ENCODE measurements at places on chromosomes 5 and 9.

DNA sequence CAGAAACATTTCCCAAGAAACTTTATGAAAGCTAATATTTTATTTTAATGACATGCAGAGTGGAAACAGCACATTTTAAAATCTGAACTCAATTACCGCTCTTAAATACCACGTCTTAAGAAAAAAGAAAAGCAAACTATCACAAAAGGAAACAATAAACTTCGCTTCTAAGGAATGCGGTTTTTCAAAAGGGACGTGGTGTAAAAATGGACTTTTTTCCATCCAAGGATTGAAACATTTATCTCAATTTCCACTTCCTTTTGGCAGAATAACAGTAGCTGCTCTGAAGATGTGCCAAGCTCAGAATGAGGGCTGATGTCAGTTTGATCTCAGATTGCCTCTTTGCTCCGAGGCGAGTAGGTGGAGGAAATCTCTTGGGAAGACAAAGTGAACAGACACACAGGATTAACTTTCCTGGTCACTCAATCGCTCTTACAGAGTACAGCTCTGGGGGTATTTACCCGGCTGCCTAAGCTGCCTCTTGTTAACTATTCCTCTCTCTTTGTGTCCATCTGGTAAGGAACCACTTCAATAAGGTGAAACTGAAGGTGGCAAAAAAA, 158.5 kb downstream of the TRPM6 start:
- DNase-seq = no peak

- DNase-seq = no peak
Measured at GRCh38 chr9:13352451-13352979, 73.0 kb upstream of the MPDZ start.

GRCh38 chr5:68372161-68372560, 156.6 kb downstream of the PIK3R1 start:
- no peak for DNase-seq

GRCh38 chr5:4233671-4234070, 638.0 kb downstream of the IRX1 start:
- DNase-seq = no peak

- DNase-seq = no peak
Measured at GRCh38 chr5:142215915-142216681, 107.5 kb downstream of the NDFIP1 start.

DNA sequence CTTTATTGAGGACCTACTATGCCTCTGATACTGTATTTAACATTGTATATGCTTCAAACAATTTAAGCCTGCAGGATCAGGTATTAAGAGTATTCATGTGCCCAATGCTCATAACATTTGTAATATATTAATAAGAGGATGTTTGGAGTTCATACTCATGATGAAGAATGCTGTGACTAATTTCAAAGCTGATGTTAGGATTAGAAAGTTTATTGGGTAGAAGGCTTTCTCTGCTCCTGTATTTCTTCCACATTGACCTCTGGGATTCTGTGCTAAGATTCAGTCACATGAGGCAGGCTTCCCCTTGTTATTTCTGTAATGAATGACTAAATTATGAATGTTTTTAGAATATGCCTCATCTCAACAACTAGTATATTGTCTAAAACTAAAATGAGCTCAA, 456.4 kb downstream of the NFIB start:
- DNase-seq = no peak

DNA sequence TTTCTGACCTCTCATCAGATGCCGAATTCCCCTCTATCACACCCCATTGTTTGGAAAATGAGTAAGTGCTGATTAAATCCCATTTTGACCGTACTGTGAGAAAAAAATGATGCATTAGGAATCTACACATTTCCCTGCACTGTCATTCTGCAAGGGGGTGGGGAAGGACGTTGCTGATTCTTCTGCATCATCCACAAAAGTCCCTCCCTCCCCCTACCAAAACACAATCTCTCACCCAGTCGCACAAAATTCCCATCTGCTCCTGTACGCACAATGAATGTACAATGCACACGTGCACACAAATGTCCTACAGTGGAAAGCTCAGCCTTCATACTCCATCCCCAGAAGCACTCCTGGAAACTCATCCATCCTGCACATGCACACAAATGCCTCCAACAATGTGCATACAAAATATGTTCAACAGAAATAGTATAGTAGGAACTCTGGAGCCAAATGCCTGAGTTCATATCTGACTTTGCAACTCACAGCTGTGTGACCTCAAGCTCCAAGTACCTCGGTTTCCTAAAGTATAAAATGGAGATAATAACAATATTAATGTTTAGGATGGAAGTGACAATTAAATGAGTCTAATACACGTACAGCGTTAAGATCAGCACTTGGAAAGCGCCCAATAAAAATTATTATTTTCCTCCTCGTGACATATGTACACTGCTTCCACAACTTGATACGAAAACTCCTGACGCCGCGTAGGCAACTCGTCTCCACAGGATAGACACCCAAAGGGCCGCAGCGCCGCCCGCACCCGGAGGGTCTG, 809 bp downstream of the TNIP1 start:
- peak; percentile 17 for DNase-seq

DNA sequence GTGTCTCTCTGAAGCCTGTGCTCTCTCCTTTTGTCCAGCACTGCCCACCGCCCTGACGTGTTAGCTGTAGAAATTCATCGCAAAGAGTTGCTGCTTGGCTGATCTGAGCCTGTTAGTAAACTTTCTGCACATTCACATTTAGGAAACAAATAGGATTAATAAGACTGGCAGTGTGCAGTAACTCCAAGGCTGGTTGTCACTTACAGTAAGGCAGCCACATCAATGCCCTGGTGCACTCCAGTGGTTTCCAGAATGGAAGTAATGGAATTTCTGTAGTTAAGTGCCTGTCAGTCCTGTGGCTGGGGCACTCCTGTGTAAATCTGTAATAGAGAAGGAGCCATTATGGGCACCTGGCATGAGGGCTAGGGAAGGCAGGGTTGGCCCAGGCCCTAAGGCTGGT, 70.6 kb downstream of the DOCK2 start:
- no peak for DNase-seq

GRCh38 chr5:36722900-36723299, 116.5 kb downstream of the SLC1A3 start:
- no peak for DNase-seq

DNA sequence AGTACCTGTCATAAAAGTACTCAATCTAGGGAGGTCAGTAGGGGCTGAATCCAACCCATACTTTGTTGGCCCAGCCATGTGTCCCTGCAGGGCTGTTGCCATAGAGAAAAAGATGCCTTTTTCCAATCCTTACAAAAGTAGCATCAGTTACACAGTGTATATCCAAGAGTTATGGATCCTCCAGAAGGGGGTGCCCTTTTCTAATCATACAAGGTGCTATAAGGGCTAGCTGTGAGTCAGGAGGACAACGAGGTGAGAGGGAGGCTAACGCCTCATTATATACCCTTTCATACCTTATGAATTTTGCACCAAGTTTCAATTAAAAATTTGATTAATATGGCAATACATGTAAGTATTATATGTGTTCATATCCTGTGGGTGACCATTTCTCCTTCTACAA, 4.8 kb downstream of the KIAA0825 start:
- peak; percentile 49 for DNase-seq

GRCh38 chr5:129746876-129747275, 1.0 kb upstream of the MINAR2 start:
- no peak for DNase-seq

DNA sequence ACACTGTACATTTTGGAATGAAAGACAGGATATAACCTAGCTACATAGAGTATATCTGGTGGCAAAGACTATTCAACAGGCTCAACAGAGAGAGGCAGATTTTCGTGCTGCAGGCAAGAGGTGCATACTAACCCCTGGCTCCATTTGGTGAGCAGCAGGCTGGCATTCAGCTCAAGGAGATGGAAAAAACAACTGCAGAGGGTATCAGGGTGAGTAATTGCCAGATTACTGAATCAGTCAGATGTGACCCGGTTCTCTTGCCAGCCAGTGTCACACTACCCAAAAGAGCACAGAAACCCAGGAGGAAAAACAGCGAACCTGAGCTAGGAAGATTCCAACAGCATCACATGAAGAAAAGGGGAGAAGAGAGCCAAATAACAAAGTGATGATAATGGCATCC, 130.4 kb upstream of the PRLR start:
- DNase-seq = peak; percentile 61

DNA sequence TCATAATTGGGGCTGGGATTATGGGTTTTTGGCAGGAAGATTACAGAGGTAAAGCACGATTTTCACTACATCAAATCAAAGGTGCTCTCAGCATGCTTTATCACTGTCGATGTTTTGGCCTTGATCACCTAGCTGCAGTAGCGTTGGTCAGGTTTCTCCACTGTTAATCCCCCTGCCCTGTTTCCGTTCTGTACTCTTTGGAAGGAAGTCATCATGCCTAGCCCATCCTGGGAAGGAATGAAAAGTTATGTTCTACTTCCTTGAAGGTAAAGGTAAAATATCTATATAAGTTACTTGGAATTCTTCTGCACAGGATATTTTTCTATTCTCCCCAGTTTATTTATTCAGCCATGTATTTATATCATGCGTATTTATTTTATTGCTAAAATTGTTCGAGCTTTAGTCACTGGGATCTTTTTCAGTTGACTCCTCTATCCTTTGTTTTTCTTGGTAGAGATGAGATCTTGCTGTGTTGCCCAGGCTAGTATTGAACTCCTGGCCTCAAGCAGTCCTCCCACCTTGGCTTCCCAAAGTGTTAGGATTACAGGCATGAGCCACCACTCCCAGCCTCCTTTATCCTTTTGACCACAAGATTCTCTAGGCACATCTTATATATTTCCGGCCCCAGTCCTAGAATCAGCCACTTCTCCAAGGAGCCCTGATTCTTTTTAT, 25.3 kb downstream of the FAF2 start:
- no peak for DNase-seq

- DNase-seq = no peak
Measured at GRCh38 chr9:6089300-6089699, 73.9 kb upstream of the RANBP6 start.

GRCh38 chr5:1827025-1827885, 26.0 kb downstream of the NDUFS6 start:
- DNase-seq = no peak

- no peak for DNase-seq
Measured at GRCh38 chr5:175520321-175520720, 42.0 kb downstream of the SFXN1 start.

DNA sequence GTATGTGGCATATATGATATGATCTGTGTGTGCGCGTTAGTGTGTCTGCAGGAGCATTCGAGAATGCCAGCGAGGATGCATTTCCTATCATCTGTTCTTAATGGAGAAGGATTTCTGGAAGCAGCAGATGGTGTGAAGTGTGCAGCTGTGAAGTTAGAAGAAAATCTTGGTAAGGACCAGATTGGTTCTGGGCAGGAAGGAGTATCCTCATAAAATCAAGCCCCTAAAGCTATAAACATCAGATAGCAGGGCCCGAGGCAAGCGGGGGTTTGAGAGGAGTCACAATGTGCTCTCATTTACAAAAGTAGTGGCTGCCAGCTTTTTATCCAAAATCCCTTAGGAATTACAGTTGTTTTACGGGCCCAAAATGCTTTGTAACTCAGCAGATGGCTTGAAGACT, 40.0 kb downstream of the DAPK1 start:
- no peak for DNase-seq

GRCh38 chr5:867300-867870, 16.6 kb upstream of the ZDHHC11 start:
- no peak for DNase-seq

- DNase-seq = no peak
Measured at GRCh38 chr5:181190711-181191525, 14.1 kb downstream of the TRIM7 start.

DNA sequence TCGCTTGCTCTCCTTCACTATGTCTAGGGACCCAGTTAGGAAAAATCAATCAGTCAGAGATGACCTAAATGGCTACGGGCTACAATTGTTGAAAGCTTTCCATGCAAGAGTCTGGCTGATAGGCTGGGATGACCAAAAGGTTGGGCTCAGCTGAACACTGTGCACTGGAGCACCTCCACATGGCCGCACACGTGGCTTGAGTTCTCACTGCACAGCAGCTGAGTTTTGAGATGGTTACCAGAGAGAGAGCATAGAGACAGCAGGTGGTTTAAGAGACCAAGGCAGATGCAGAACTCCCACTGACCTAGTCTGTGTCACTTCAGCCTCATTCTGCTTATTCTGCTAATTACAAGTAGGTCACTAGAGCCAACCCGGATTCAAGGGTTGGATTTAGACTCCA, 2354.8 kb upstream of the C9orf72 start:
- no peak for DNase-seq

- DNase-seq = no peak
Measured at GRCh38 chr9:16135968-16136367, 583.1 kb downstream of the CCDC171 start.

- DNase-seq = no peak
Measured at GRCh38 chr9:116383936-116384335, 230.3 kb downstream of the PAPPA start.

GRCh38 chr9:22052376-22052945, 43.4 kb upstream of the CDKN2B start:
- DNase-seq = peak; percentile 63

DNA sequence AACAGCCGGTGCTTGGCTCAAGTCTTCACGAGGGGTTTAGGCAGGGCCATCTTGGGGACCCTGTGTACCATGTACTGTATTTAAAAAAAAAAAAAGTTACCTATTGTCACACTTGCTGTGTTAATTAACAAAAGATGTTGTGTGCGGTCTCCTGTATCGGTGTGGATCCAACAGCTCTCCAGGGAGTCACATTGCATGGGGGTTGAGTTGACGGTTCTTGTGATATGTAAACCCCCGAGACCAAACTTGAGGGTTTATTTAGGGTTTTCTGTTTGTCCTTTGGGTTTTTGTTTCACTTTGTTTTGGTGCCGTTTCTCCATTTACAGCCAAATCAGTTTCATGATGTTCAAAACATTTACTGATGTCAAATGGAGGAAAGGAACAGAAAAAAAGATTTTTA, 22.2 kb downstream of the AMBP start:
- no peak for DNase-seq

GRCh38 chr9:129408535-129409215, 212.2 kb downstream of the C9orf50 start:
- DNase-seq = no peak

GRCh38 chr9:94853887-94854286, 127.4 kb downstream of the AOPEP start:
- no peak for DNase-seq

- no peak for DNase-seq
Measured at GRCh38 chr9:7960320-7961050, 160.9 kb upstream of the DMAC1 start.

DNA sequence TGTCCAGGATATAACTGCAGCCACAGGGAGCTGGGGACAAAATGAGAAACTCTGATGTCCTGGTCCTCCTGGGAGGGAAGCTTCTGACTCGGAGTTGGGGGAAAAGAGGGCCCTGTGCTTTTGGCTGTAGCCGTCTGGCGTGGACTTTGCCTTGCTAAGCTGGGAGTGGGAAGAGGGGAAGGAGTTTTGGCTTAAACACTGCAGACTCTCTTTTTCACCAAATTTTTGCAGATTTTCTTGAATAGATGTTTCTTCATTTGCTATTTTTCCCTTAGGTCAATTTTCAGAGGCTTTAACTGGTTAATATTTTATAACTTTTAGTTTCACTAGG, 15.7 kb upstream of the MAT2B start:
- DNase-seq = no peak

GRCh38 chr5:19728571-19728970, 259.4 kb downstream of the CDH18 start:
- no peak for DNase-seq
